Left colon (tissue), 2 donors: ENCODE measurements at places on chromosomes 16 and 17. TPM values are rescaled to one million over a fixed set of nuclear protein-coding genes. Genes with fewer than 3 reads are reported as not detected.

Gene NOL11
- total RNA-seq, result 25.9 TPM

Gene SLC46A1
- total RNA-seq, result 17.5 TPM

Gene TMEM186
- total RNA-seq, result 14.3 TPM

- DNase-seq, result peak; percentile 50
Measured at GRCh38 chr17:63542942-63543821, 7.1 kb upstream of the DCAF7 start.

DNA sequence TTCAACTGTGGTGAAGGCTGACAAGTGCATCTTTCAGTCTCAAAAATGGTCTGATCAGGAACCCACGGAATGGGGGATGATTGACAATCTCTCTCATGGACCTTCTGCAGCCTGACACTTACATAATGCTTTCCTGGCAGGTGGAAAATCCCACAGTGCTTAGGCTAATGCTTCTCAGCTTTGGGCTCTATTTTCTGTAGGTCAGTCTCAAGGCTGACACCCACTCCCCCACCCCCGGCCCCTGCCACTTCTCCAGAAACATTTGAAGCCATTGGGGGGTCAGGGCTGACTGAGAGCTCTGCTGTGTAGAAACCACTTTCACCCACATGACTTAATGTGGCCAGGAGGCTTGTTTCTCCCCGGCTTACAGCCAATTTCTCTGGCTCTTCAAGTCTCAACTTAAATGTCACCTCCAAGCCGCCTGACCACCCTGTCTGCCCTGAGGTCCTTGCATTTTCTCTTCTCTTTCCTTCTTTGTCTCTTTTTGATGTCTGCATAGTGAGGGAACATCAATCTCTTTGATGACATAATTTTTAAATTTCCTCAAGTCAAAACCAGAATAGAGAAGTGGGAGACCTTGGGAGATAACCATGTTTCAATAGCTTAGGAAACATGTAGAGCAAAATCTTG, 16.7 kb upstream of the IRF8 start:
- no peak for DNase-seq

DNA sequence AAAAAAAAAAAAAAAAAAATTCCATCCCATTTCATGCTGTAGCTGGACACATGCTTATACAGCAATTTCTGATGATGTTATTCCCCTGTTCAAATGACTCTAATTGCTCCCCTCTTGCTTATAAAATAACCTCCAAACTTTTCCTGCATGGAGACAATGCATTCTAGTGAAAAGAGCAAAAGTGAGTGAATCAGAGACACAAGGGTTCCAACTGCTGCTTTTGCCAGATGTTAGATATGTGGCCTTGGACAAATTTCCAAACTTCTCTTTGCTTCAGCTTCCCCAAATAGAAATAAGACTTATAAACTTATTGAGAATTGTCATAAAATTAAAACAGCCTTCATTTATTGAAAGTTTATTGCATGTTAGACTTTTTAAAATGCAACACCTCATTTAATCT, 65.0 kb upstream of the AXIN2 start:
- DNase-seq, result no peak

DNA sequence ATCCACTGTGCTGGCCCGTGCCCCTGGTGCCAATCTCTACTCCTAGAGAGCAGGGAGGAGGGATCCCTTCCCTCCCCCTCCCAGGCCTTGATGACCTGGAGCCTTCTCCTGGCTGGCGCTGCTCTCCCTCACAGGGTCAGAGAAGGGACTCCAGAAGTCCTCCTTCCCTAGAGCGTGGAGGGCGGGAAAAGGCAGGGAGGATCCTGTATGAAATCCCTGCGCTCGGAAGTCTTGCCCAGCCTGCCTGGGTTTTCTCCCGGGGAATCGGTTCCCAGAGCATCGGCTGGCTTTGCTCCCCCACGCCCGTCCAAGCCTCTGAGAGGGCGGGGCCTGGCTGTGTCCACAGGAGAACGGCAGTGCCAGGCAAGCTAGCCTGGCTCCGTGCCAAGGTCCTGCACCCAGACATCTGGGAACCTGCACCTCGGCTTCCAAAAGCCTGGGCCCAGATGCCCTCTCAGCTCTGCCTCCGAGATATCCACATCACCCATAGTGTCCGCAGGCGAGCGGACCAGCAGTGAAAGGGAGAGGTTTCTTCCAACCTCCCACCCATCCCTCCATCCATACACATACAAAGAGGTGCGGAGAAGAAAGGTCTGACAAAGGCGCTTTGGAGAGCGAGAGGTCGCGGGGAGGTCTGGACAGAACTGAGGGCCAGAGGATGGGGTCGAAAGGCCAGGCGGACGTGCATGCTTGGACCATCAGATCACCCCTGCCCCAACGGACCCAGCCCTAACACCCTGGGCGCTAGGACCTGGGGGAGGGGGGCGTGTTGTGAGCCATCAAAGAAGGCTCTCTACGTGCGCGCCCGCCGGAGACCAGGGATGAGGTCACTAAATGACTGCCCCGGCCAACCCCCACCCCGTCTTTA, 1.1 kb downstream of the MPP2 start:
- DNase-seq, result peak; percentile 75
